ENCODE measurements at places on chromosomes 7 and 10.

- peak; percentile 20 for DNase-seq
Measured at GRCh38 chr10:77799352-77799751, 127.2 kb downstream of the DLG5 start.

DNA sequence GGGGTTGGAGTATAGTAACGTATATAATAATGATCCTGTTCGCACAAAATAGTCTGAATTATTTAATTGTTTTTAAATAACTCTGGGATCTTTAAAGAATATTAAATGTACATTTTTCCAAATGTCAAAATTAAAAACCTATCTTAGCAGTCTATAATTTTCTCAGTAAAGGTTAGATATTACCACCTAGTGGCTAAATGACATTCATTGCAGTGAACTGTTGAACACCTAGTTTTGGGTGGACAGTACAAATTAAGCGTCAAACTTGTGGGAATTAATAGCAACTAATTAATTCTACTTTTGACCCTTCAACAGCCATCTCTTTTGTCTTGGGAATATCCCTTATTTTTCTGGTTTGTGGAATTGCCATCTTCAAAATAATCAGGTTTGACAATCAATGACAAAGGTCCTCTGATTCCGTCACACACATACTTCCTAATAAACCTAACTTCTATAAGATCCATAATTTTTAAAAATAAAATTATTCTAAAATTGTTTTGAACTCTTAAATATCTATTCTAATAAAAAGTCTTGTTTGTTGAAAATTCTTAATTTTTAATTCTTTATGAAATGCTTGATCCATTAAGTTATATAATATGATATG, 165.7 kb downstream of the SEMA3D start:
- no peak for DNase-seq

DNA sequence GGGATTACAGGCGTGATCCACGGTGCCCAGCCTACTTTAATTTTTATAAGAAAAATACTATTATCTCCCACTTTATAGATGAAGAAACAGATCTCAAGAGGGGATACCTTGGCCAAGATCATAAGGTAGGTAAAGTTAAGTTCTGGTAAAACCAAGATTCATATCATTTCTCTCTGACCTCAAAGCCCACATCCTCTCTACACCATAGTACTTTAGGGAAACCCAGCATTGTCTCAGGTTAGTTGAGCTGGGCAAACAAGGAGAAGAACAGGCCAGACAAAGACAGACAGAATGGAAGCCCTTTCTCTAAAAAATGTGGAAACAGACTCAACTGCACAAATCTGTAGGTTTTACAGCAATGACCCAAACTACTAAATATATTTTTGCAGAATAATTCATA, 197.7 kb upstream of the FRMD4A start:
- no peak for DNase-seq

DNA sequence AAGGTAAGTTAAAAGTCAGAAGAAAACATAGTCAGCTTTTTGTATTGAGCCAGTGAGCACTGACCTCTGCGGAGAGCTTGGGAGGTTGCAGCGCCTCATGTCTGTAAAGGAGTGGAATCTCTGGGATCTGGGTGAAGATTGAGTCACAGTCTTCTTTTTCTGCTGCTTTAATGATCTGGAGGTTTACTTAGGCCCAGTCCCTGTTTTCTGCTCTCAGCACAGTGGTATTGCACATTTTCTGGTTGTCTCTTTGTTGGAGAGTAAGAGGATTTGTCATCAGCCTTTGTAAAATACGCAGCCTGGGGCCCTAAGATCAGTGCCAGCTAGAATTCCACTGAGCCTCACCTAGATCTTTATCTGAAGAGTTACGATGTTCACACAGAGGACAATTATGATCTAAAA, 58.3 kb upstream of the GJD4 start:
- DNase-seq = no peak

- no peak for DNase-seq
Measured at GRCh38 chr7:135313971-135314370, 80.3 kb downstream of the STRA8 start.

DNA sequence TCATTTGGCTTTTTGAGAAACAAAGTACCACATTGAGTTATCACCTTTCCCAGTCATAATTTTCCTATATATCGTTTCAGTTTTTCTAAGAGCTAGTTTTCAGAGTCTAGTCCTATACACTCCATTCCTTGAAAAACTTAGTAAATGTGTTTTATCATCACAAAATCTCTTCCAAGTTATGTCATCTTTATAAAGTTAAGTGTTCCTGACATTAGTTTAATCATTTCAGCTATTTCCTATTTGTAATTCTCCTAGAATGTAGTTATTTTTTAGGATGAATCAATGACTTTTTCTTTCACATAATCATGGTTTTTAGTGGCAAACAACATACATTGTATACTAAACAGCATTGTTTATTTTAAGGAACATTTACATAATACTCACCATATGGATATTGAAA, 191.7 kb upstream of the BET1 start:
- no peak for DNase-seq
